ENCODE measurements at places on chromosomes 1 and 21. TPM values are rescaled to one million over a fixed set of nuclear protein-coding genes. Genes with fewer than 3 reads are reported as not detected.

The SRM gene
- 78.5 TPM for polyA plus RNA-seq

The SH2D1B gene
- polyA plus RNA-seq = not detected

The CAPN2 gene
- 128 TPM for polyA plus RNA-seq

The CFHR1 gene
- polyA plus RNA-seq = not detected

The SDHB gene
- polyA plus RNA-seq = 125 TPM

The RRP15 gene
- polyA plus RNA-seq = 3.0 TPM

The TRAPPC10 gene
- 6.0 TPM for polyA plus RNA-seq

The XKR8 gene
- polyA plus RNA-seq = 5.3 TPM

The CD1C gene
- not detected for polyA plus RNA-seq

The KANK4 gene
- 0.31 TPM for polyA plus RNA-seq

The TMEM81 gene
- polyA plus RNA-seq = 1.1 TPM

DNA sequence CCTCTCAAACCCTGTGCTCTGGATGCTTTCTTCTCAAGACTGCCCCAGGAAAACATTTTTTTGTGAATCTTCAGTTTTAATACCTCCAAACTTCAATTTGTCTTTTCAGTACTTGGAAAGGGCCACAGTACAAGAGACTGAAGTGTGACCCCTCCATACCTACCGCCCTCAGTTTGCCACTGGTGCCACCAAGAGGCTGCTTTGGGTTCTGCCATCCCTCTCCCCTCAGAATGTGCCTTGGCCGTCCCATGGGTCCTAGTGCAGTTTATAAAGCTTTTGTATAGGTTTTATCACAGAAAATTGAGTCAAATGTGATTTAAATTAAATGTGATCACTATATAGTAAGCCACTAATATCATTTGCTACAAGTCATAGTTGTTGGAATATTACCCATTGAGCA, 60.8 kb upstream of the PGD start:
- H3K36me3 ChIP-seq = peaks cover 99% of the 10 kb centered on the region
- H3K4me1 ChIP-seq = peaks cover 5% of the 10 kb centered on the region
- no peaks in the 10 kb centered on the region for H3K27me3 ChIP-seq
- no peak overlapping the region for H3K27ac ChIP-seq

- DNase-seq = no peak
- H3K4me3 ChIP-seq = no peak overlapping the region
- no peak overlapping the region for H3K27ac ChIP-seq
- peaks cover 43% of the 10 kb centered on the region for H3K4me1 ChIP-seq
- H3K27me3 ChIP-seq = no peaks in the 10 kb centered on the region
- H3K36me3 ChIP-seq = no peaks in the 10 kb centered on the region
Observed at GRCh38 chr1:52549267-52549666, 3.6 kb downstream of the TUT4 start.

DNA sequence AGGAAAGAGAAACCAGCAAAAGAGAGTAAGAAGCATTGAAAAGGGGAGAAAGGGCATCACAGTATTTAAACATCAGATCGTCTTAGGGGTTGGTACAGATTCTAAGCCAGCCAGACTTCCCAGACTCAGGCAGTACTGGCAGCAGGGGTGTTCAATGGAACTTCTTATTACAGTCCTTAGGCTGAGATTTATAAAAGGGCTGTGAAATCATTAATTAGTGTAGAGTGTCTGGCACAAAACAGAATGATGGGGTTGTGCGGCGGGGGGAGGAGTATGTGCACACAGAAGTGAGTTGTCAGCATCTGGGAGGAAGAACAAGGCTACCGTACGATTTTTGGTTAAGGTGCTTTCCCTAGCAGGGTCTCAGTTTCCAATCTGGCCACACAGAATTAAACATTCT, 38.2 kb downstream of the ARHGEF11 start:
- no peaks in the 10 kb centered on the region for H3K27me3 ChIP-seq
- no peak for DNase-seq
- no peak overlapping the region for H3K27ac ChIP-seq
- H3K4me3 ChIP-seq = no peak overlapping the region
- H3K36me3 ChIP-seq = no peaks in the 10 kb centered on the region
- peaks cover 36% of the 10 kb centered on the region for H3K4me1 ChIP-seq

DNA sequence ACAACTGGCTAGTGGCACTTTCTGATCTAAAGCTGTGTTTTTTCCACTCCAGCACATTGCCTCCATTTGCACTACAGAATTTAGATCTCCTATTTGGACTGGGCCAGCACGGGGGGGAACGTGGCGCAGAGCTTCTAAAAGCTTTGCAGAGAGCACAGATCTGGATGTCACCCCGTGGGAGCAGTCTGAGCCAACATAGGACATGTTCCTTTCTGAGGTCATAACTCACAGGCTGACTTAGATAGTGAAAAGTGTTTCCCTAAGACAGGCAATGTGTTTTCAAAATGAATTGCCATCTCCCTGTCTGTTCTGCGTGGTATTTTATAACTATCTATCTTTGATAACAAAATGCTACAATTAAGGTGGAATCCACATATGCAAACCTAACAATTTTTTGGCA, 3.7 kb upstream of the C8A start:
- H3K27me3 ChIP-seq = no peaks in the 10 kb centered on the region
- H3K4me1 ChIP-seq = no peaks in the 10 kb centered on the region
- no peak overlapping the region for H3K4me3 ChIP-seq
- no peak for DNase-seq
- H3K36me3 ChIP-seq = no peaks in the 10 kb centered on the region

DNA sequence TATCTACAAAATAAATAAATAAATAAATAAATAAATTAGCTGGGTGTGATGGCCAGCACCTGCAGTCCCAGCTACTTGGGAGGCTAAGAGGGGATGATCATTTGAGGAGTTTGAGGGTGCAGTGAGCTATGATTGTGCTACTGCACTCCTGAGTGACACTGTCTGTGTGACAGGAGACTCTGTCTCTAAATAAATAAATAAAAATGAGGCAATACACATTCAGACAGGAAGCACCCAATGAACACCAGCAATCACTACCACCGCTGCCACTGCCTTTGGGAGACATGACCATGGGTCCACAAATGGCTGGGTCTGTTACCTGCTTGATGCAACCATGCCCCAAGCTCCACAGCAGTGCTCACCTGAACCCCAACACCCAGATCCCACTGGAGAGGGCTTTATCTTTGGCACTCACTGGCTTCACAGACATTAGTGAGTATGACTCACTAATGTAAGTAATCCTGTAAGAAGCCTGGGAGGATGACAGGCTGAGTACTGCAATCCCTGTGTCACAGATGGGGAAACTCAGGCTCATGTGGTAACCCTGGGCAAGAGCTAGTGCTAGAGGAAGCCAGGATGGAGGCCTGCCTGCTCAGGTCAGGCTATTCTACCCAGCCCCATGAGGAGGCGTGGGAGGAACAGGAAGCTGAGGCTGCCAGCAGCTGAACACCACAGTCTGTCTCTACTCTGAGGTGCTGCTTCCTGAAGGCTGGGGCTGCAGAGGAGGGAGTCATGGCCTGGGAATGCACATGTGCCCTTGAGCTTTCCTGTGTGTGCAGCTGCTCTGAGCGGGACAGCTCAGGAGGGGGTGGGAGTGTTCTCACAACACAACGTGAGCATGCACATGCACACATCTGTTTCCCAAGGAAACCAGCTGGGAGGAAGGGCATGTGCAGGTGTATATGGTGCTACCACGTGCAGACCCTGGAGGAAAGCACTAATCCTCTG, 43.0 kb downstream of the SLC9A1 start:
- H3K27ac ChIP-seq = peak overlapping the region; percentile 74
- H3K27me3 ChIP-seq = no peaks in the 10 kb centered on the region
- peak; percentile 90 for DNase-seq
- H3K4me1 ChIP-seq = peaks cover 73% of the 10 kb centered on the region
- H3K36me3 ChIP-seq = peaks cover 39% of the 10 kb centered on the region
- no peak overlapping the region for H3K4me3 ChIP-seq

- no peaks in the 10 kb centered on the region for H3K36me3 ChIP-seq
- no peaks in the 10 kb centered on the region for H3K4me1 ChIP-seq
- no peak overlapping the region for H3K27ac ChIP-seq
- H3K27me3 ChIP-seq = no peaks in the 10 kb centered on the region
- H3K4me3 ChIP-seq = no peak overlapping the region
Observed at GRCh38 chr1:80392529-80392928, 1386.0 kb upstream of the ADGRL4 start.

GRCh38 chr1:148264374-148265276, 112.5 kb upstream of the NBPF11 start:
- DNase-seq = peak; percentile 57
- H3K36me3 ChIP-seq = no peaks in the 10 kb centered on the region
- no peak overlapping the region for H3K27ac ChIP-seq
- peak overlapping the region; percentile 61 for H3K4me3 ChIP-seq
- H3K4me1 ChIP-seq = peaks cover 11% of the 10 kb centered on the region
- peaks cover 53% of the 10 kb centered on the region for H3K27me3 ChIP-seq

- H3K4me3 ChIP-seq = no peak overlapping the region
- H3K36me3 ChIP-seq = no peaks in the 10 kb centered on the region
- H3K27me3 ChIP-seq = no peaks in the 10 kb centered on the region
- H3K4me1 ChIP-seq = peaks cover 8% of the 10 kb centered on the region
- H3K27ac ChIP-seq = no peak overlapping the region
- DNase-seq = no peak
Observed at GRCh38 chr1:149986486-149987296, 23.8 kb downstream of the OTUD7B start.

DNA sequence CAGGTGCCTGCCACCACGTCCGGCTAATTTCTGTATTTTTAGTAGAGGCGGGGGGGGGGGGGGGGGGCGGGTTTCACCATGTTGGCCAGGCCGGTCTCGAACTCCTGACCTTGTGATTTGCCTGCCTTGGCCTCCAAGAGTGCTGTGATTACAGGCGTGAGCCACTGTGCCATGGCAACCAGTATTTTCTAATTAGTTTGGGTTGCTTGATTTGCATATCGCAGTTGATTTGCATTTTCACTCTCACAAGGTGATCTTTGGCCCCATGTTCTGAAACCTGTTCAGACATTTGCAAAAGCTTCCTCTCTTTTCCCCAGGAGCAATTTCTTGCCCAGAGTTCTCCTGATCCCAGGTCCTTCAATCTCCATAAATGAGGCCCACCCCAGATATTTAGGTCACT, 1.7 kb downstream of the TOR3A start:
- H3K36me3 ChIP-seq = peaks cover 35% of the 10 kb centered on the region
- peaks cover 19% of the 10 kb centered on the region for H3K4me1 ChIP-seq
- no peak overlapping the region for H3K4me3 ChIP-seq

GRCh38 chr1:31593770-31594632, 17.7 kb downstream of the TINAGL1 start:
- H3K4me1 ChIP-seq = peaks cover 11% of the 10 kb centered on the region
- H3K36me3 ChIP-seq = no peaks in the 10 kb centered on the region
- no peak overlapping the region for H3K4me3 ChIP-seq
- H3K27me3 ChIP-seq = no peaks in the 10 kb centered on the region
- DNase-seq = peak; percentile 94

GRCh38 chr1:21922090-21923013, 14.8 kb downstream of the HSPG2 start:
- peaks cover 77% of the 10 kb centered on the region for H3K4me1 ChIP-seq
- peak overlapping the region; percentile 11 for H3K27ac ChIP-seq
- no peaks in the 10 kb centered on the region for H3K27me3 ChIP-seq
- peak; percentile 79 for DNase-seq

DNA sequence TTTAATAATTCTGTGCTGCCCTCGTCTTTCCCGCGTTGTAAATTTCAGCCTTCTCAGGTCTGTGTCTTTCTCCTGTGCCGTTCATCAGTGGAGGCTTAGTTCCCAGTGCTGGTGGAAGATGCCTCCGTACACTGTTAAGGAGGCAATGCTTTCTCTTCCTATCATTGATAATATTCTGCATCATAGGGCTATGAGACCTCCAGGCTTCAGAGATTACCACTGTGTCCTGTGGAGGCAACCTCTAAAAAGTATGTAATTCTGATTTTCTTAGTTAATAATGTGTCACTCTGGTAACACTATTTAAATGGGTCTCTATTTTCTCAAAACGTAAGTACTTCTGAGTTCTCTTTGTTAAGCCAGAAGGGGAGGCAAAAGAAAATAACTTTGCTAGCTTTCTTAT, 538.3 kb downstream of the SMYD3 start:
- H3K4me3 ChIP-seq = no peak overlapping the region
- H3K36me3 ChIP-seq = no peaks in the 10 kb centered on the region
- no peak overlapping the region for H3K27ac ChIP-seq

DNA sequence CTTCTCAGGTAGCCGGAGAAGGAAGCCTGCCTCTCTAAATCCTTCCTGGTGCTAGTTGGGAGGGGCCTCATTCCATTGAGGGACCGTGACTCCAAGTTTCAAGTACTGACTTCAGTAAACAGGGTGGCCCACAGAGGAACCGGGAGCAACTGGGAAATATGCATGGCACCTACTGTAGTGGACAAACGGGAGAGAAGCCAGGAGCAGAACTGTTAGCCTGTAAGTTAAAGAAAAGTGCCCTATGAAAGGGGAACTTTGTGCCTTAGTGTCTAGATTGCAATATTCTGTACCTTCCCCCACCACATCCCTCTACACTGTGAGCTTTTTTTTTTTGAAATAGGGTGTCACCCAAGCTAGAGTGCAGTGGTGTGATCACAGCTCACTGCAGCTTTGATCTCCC, 33.2 kb upstream of the KANK4 start:
- no peak for DNase-seq
- H3K27ac ChIP-seq = no peak overlapping the region
- H3K27me3 ChIP-seq = no peaks in the 10 kb centered on the region
- H3K4me1 ChIP-seq = peaks cover 4% of the 10 kb centered on the region
- H3K36me3 ChIP-seq = no peaks in the 10 kb centered on the region

GRCh38 chr1:156504438-156504813, 3.9 kb upstream of the MEF2D start:
- H3K27ac ChIP-seq = peak overlapping the region; percentile 100
- peak overlapping the region; percentile 29 for H3K4me3 ChIP-seq
- H3K36me3 ChIP-seq = no peaks in the 10 kb centered on the region
- peaks cover 75% of the 10 kb centered on the region for H3K4me1 ChIP-seq
- peak; percentile 68 for DNase-seq

- H3K27me3 ChIP-seq = no peaks in the 10 kb centered on the region
- no peak for DNase-seq
- H3K27ac ChIP-seq = peak overlapping the region; percentile 96
Observed at GRCh38 chr1:226734611-226735153, 4.4 kb downstream of the ITPKB start.

DNA sequence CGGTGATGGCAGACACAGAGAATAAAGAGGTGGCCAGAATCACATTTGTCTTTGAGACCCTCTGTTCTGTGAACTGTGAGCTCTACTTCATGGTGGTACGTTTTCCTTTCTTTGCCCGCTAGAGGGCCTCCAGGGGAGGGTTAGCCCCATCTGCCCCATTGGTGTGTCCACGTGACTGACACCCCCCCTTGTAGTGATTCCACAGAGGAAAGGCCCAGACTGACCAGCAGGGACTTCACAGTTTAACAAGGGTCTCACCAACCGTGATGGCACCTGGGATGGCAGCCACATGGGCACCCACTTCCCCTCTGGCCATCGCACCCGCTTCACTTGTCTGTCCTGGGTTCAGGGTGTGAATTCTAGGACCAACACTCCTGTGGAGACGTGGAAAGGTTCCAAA, 22.3 kb upstream of the SARS1 start:
- peaks cover 4% of the 10 kb centered on the region for H3K4me1 ChIP-seq
- H3K4me3 ChIP-seq = no peak overlapping the region
- no peak for DNase-seq
- H3K27ac ChIP-seq = no peak overlapping the region
- H3K27me3 ChIP-seq = no peaks in the 10 kb centered on the region

- peak; percentile 67 for DNase-seq
- peaks cover 18% of the 10 kb centered on the region for H3K4me1 ChIP-seq
- no peak overlapping the region for H3K4me3 ChIP-seq
- H3K36me3 ChIP-seq = peaks cover 26% of the 10 kb centered on the region
- H3K27ac ChIP-seq = peak overlapping the region; percentile 80
Observed at GRCh38 chr1:205598841-205599668, 32.8 kb downstream of the ELK4 start.

- H3K4me1 ChIP-seq = no peaks in the 10 kb centered on the region
- no peak overlapping the region for H3K27ac ChIP-seq
- H3K27me3 ChIP-seq = no peaks in the 10 kb centered on the region
Observed at GRCh38 chr1:78339490-78339889, 151.3 kb upstream of the PTGFR start.

Data from stomach (tissue), 19 donors.